OCI-LY7 (cell line): ENCODE measurements at places on chromosomes 6 and 20.

GRCh38 chr20:58498470-58499068 lies 16.6 kb downstream of the APCDD1L start:
- DNase-seq, result no peak

- DNase-seq, result peak; percentile 29
These were observed 8.6 kb upstream of the LBP start for GRCh38 chr20:38337561-38338140.

GRCh38 chr6:168627506-168628175 lies 186.7 kb downstream of the SMOC2 start:
- DNase-seq, result no peak

- DNase-seq, result no peak
These were observed 37.6 kb upstream of the CST5 start for GRCh38 chr20:23917024-23917725.

GRCh38 chr6:145161501-145161900 lies 573.8 kb downstream of the EPM2A start:
- DNase-seq, result no peak

- no peak for DNase-seq
These were observed 27.4 kb upstream of the LCA5 start for GRCh38 chr6:79564636-79565035.

DNA sequence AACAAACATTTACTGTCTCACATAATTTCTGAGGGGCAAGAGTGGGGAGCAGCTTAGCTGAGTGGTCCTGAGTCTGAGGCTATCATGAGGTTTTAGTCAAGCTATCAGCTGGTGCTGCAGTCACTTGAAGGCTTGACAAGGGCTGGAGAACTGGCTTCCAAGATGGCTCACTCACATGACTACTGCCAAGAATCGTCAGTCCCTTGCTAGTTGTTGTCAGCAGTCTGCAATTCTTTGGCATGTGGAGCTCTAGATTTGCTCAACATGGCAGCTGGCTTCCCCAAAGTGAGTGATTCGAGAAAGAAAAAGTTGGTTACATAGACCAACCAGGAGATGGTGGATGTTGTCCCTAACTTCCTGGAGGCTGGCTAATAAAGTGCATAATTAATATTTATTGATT lies 2.8 kb upstream of the LRRC1 start:
- DNase-seq, result no peak

DNA sequence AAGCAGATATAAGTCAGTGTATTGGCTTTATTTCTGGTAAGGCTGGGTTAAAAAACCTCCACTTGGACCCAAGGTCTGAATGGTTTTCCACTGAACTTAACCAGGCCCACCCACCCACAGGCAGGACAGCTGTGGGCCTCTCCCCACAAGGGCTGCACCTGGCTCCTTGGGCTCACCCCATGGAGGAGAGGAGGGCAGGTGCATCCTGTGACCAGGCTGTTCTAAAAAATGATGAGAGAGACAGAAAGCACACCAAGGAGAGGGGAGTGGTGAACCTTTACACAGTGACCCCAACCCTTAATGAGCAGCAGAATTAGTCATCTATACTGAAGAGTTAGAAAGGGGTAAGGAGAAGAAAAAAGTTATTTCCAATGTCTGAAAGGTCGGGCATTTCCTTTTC lies 34.5 kb upstream of the DUSP22 start:
- peak; percentile 79 for DNase-seq

GRCh38 chr6:109075934-109076333 lies 18.7 kb downstream of the SESN1 start:
- DNase-seq, result no peak

GRCh38 chr20:32112841-32113240 lies 3.3 kb downstream of the TM9SF4 start:
- no peak for DNase-seq

- DNase-seq, result no peak
These were observed 215.0 kb upstream of the SHLD1 start for GRCh38 chr20:5535125-5535756.

DNA sequence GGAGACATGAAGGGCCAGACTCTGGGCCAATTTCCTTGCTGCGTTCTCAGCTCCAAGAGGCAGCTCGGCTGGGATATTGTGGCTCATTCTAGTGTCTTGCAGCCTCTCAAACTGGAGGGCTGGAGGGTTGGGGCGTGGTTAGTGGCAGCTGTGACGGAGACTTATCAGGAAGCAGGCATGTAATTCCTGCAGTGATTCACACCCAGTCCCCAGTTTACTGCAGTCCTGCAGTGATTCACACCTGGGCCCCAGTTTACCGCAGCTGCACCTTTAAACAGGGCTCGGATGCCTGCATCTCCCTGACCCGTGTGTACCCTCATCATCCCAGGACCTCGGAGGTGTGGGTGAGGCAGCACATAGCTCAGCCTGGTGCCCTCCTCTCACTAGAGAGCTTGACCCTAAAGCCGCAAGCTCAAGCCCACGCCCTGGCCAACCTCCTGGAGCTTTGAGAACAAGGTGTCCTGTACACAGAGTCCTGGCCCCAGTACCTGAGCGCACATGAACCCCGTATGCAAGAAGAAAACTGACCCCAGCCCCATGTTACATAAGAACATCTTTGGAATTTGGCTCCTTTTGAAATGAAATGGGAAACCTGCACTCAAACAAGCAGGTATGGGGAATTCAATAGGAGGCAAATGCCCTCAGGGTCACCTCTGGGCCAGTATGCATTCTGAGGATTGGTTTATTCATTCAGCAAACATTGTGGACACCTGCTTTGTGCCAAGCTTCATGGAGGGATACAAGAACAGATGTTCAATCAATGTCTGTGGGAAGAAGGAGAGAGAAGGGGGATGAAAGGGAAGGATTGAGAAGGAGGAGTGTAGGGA lies 55.3 kb upstream of the FAM83D start:
- DNase-seq, result peak; percentile 55

DNA sequence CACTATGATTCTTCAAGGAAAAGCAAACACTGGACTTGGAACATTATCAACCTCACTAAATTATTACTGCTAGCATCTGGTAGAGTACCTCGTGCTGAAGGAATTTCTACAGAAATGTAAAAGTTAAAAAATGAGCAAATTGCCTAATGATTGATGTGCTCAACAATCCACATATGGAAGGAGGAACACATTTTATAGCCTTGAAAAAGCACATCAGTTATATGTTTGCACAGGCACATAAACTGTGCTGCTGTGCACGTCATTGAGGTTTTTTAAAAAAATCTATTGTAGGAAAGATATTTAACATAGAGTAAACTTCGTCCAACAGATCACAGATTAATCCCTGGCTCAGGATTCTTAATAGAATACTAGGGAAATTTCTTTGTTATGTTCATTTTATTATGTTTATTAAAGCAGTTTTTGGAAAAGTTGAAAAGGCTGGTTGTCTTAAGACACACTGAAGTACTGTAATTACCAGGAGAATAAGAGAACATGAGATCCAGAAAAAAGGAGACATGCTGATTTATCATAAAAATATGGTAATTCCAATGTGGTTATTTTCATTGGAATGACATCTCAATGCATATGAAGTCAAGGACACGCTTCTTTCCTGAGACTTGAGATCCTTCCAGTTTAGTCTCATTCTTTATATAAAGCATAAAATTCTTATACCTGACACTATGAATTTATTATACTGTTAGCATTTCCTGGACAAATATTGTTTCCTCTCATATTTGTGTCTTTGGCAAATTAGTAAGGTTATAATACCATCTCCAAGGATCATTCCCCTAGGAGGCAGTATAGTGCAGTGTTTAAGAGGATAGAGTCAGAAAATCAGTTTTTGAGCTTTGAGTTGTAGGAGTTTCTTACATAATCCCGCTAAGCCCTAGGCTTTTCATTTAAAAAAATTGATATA lies 511.1 kb downstream of the TENT5A start:
- no peak for DNase-seq

GRCh38 chr6:79467716-79468115 lies 69.5 kb downstream of the LCA5 start:
- no peak for DNase-seq

GRCh38 chr6:16064671-16065072 lies 64.2 kb upstream of the MYLIP start:
- no peak for DNase-seq

- DNase-seq, result peak; percentile 55
These were observed 810 bp downstream of the MRPL18 start for GRCh38 chr6:159790956-159791598.

DNA sequence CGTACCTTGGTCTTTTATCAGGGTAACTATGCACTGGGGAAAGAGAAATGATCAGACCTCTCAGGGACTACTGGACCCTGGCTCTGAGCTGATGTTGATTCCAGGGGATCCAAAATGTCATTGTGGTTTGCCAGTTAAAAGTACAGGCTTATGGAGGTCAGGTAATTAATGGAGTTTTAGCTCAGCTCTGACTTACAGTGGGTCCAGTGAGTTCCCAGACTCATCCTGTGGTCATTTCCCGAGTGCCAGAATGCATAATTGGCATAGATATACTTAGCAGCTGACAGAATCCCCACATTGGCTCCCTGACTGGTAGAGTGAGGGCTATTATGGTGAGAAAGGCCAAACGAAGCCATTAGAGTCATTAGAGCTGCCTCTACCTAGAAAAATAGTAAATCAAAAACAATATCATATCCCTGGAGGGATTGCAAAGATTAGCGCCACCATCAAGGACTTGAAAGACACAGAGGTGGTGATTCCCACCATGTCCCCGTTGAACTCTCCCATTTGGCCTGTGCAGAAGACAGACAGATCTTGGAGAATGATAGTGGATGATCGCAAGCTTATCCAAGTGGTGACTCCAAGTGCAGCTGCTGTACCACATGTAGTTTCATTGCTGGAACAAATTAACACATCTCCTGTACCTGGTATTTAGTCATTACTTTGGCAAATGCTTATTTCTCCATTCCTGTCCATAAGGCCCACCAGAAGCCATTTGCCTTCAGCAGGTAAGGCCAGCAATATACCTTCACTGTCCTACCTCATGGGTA lies 152.4 kb downstream of the THBS2 start:
- no peak for DNase-seq

DNA sequence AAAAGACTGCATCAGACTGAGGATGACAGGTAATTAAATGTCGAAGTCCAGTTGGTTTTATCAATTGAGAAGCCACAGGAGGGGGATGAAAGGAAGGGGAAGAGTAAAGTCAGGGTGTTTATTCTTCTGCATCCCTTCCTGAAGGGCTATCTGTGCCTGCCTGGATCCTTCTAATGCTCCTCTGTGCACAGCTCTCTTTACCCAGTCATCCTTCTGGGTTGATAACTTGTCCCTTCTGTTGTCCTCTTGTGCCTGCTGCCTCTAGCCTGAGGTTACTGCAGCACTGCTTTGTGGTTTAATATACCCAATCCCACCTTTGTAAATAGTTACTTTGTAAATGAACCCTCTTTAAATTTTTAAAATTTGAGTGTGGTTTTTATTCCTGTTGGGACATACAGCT lies 1127.3 kb downstream of the EPHA7 start:
- DNase-seq, result no peak

DNA sequence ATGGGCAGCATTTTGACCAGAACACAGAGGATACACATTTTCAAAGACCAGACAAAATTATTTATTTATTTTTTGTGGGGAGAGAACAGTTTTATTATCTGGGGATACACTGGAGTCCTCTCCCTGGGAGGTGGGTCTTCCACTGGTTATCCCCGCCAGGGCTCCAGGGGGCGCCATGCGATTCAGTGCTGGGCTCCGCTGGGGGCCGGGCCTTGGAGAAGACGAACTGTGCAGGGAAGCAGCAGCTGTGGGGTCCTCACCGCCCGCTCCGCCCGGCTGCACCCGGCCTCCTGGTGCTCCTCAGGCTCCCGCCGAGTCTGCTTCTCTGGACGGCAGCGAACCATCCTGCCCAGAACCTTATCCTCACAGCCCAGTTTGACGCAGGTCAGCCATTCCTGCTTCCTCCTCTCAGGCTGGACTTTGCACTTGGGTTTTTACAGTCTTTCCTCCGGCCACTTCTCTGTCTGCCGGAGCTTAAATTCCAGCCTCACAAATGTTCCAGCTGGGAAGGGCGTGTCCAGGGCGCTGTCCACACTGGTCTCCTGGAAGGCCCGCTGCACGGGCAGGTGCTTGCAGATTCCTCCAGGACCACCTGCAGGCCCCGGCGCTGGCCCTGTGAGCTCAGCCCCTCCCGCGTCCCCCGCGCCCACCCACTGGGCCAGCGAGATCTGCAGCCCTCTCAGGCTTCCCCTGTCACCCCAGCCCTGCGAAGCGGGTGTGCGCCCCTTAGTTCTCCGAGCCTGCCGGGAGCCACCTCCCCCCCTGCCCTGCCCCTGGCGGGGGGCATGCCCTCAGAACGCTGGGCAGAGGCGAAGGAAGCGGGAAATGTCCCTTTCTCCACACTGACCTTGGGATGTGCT lies 1830.0 kb upstream of the DEFB115 start:
- no peak for DNase-seq

DNA sequence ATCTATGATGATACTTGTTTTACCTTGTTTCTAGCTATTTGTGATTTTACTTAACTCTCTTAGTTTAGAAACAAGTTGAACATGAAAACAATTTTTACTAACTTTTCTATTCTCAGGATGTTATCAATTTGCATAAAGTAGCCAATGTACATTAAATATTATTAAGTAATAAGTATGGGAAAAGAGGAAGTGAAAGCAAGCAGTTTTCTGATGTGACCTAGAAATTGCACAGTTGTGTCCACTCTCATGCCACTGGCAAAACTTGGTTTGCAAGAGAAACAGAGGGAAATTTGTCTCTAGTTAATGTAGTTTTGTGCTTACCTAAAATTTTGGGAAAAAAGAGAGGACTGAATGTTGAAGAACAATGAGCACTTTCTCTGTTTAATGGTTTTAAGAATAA lies 19.2 kb upstream of the TSPYL1 start:
- no peak for DNase-seq

GRCh38 chr6:35736253-35736894 lies 458 bp upstream of the ARMC12 start:
- peak; percentile 85 for DNase-seq

GRCh38 chr6:157726892-157727628 lies 96.0 kb upstream of the SNX9 start:
- no peak for DNase-seq

DNA sequence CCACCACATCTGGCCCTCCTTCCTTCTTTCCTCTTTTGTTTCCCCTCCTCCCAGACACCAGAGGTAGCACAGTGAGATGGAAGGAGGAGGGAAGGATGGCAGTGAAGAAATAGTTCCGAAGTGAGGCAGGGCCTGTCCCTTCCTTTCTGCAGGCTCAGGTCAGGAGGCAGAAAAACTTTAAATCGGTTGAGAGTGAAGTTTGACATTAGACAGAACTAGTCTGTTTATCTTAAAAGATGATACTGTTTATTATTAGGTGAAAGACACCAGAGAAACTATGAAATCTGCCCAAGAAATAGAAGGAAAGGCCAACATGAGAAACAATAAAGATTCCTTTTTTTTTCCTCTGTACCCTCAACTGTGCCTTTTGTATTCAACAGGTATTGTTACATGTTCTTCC lies 670.3 kb downstream of the UTRN start:
- DNase-seq, result no peak

GRCh38 chr20:5787796-5788165 lies 37.6 kb downstream of the SHLD1 start:
- no peak for DNase-seq

- no peak for DNase-seq
These were observed 154.6 kb upstream of the SOX4 start for GRCh38 chr6:21438986-21439352.

DNA sequence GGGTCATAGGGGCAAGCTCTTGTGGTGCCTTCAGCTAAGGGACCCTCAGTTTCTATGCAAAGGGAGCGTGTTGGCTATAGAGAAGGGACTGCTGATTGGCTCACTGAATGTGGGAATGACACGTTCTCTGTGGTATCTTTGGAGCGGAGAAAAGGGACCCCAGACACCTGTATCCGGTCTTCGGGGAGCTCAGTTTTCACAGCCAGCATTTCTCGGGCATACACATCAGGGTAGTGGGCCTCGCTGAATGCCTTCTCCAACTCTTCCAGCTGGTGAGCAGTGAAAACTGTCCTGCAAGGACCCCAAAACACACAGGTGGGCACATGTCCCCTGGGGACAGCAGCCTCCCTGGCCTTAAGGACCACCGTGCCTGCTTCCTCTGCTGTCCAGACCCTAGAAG lies 3.3 kb downstream of the VSX1 start:
- DNase-seq, result no peak
